ENCODE measurements at places on chromosomes 2 and 18.

GRCh38 chr18:74266161-74266560 is 25.6 kb downstream of the CYB5A start:
- no peak for DNase-seq

GRCh38 chr2:216789081-216789480 is 70.8 kb downstream of the TNP1 start:
- no peak for DNase-seq

DNA sequence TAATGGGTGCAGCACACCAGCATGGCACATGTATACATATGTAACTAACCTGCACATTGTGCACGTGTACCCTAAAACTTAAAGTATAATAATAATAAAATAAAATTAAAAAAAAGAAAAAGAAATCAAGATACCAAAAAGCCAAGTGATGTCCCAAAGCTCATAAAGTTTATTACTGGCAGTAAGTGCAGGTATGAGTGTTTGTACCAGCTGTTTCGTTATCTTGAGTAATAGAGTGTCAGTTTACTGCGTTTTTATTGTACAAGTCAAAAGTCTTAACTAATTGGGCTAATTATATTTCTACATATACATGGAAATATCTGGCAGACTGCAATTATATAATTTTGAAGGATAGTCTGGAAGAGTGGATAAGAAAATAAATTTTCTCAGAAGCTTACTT is 41.8 kb downstream of the MFSD6 start:
- no peak for DNase-seq

DNA sequence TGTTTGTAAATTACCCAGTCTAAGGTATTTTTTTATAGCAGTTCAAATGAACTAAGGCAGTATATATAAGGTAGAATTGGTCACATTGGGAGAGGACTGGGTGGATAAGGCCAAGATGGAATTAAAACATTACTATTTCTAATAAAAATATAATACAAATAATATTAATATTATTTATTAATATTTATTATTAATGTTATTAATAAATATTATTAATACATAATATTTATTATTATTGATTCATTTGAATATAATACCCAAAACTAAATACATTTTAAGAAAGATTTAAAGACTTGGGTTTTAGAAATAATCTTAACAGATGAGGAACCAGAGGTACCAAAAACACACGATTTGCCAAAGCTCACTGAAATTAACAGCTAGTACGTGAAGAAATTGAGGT is 30.5 kb upstream of the MC2R start:
- no peak for DNase-seq

GRCh38 chr2:3413697-3414096 is 34.2 kb downstream of the TRAPPC12 start:
- no peak for DNase-seq

DNA sequence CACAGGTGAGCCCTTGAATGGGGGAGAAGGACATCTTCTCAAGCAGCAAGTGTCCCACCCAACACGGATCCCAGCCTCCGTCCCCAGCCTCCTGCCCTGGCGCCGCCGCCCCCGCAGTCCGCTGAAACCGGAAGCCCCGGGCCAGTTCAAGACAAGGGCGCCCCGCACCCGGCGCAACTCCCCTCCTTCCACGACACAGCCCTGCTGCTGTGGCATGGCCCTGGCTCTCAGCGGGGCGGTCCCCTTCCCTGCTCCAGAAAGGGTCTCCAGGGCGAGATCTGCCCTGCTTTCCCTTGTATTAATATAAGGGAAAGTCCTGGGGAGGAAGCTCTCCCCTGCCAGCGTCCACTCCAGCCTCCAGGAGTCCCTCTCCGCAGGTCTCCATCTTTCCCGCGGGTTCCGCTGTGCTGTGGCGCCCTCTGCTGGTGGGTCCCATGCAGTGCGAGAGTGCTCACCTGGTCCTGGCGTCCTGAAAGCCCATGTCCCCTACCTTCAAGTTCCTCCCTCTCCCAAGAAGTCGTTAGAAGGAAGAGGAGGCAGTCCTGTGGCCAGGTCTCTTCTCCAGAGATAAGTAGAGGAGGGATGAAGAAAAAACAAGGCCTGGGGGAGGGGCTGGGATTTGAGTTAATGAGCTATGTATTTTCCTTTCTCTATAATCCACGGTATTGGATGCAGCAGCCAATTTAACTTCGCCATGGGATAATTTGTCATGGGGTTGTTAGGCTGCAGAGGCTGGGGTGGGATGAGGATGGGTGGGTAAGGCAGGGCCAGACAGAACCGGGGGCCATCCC is 176.0 kb downstream of the SMAD2 start:
- DNase-seq, result peak; percentile 52

- no peak for DNase-seq
Measured at GRCh38 chr2:241951316-241951700, 81.8 kb downstream of the RTP5 start.

GRCh38 chr2:183284606-183285005 is 160.4 kb downstream of the NUP35 start:
- DNase-seq, result no peak

GRCh38 chr2:127673291-127674069 is 1.9 kb downstream of the LIMS2 start:
- DNase-seq, result no peak

DNA sequence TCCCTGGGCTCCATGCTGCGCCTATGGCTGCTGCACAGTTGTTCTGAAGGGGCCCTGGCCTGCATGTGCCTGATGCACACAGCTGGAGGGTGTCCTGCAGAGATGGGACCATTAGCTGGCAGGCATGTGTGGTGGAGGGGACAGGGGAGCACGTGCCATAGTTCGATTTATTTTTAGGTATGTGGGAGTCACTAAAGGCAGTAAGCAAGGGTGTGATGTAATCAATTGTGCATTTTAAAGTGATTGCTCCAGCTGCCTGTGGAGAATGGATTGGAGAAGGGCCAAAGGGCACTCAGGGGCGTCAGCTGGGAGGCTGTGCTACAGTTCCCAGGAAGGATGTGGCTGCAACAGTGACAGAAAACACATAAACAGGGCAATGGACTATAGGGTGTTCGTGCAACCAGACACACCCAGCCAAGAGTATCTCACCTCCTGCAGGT is 205.1 kb downstream of the ARL4C start:
- peak; percentile 27 for DNase-seq

DNA sequence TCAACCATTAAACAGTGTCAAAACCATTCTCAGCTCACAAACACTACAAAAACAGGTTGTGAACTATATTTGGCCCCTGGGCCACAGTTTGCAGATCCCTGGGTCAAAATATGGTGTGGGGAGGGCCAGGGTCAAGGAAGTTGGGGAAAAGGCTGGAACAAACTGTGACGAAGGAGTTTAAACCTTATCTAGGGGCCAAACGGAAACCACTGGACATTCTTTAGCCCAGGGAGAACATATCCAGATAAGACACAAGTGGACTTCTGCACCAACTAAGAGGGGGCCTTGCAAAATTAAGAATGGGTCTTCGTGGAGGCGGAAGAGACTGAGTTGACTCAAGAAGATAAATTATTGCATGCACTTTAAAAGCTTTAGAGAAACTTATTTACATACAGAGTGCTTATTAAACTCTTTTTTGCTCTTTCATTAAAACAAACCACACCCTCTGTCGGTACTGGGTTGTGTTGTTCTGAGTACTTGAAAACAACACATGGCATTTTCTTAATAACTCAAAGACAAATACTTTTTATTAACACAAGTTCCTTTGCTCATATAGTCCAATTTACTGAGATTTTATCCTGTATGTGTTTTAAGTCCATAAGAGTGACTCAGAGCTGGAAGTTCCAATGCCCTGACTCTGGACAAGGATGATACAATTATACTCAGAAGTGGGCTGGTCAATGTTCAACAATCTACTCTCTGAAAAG is 5.3 kb upstream of the ASAP2 start:
- no peak for DNase-seq

DNA sequence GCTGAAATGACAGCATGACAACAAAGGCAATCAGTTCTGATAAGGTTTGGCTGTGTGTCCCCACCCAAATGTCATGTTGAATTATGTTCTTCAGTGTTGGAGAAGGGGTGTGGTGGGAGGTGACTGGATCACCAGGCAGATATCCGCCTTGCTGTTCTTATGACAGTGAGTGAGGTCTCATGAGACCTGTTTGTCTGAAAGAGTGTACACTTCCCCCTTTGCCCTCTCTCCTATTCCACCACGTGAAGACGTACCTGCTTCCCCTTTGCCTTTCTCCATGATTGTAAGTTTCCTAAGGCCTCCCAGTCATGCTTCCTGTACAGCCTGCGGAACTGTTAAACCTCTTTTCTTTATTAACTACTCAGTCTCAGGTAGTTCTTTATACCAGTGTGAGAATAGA is 553.0 kb downstream of the DCDC2C start:
- DNase-seq, result no peak

DNA sequence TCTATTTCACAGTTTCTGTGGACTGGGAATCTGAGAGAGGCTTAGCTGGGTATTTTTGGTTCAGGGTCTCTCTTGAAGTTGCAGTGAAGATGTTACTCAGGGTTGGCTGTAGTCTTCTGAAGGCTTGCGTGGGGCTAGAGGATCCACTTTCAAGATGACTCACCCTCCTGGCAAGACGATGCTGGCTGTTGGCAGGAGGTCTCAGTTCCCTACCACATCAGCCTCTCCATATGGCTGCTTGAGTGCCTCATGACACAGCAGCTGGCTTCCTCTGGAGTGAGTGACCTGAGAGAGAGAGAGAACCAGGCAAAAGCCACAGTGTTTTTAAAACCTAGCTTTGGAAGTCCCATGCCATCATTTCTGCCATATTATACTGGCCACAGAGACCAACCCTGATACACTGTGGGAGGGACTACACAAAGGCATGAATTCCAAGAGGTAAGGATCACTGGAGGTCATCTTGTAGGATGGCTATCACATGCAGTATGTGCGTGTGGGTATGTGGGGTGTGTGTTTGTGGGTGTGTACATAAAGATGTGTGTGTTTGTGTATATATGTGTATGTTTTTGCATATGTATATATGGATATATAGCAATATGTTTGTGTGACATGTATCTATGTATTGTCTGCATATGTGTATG is 25.1 kb downstream of the DNPEP start:
- DNase-seq, result no peak

- DNase-seq, result no peak
Measured at GRCh38 chr2:191625446-191625845, 52.5 kb upstream of the NABP1 start.

DNA sequence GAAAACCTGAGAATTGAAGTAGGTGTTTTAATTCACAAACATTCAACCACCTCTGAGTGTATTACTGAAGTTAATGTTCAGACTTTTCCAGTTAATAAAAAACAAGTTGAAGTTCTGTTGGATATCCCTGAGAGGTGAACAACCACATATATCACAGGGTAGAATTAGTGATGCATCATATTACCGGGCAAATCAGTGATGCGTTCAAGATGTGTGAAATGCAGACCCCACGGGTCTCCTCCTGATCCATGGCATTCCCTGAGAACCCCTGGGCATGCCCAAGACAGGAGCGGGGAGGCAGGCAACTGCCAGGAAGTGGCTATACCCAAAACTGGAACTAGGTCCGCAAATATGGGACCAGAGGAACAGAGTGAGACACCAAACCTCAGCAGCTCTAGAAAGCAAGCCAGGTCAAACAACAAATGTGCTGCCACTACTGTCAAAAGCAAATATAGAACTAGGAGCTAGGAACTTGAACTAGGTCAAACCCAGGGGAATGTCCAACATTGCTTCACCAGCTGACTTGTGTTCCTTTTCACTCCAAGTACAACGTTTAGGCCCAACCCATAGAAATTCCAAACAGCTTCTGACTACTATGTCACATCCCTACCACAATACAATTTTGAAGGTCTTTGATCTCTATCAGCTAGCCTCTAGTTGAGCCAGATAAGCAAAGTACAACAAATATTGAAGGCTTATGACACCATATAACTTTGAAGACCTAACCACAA is 20.2 kb downstream of the PSTPIP2 start:
- DNase-seq, result no peak

DNA sequence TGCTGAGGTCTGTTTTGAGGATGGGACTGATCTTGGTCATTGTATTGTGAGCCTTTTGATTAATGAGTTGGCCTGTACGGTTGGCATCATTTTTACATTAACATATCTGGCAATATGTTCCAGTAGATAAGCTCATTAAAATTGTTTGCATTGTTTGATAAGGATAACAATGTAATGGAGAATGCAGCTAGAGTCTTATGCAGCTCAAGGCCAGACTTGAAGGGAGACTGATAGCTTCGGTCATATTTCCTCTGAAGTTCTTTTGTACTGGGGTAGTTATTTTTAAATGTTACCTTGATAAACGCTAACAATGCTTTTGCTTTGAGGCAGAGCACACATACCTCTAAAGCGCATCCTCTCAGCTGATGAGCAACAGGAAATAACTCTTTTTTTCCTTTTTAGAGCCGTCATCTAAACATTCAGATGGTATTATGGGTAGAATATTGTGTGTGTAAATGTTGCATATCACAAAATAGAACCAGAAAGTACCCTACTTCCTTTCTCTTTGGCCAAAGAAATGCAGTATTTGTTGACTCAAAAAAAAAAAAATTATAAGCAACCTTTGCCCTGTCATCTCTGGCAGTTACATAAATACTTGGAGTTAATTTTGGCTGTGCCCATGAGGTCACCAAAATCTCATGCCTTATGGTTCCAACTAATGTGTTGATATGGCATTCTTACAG is 1.3 kb downstream of the MAPRE2 start:
- no peak for DNase-seq

DNA sequence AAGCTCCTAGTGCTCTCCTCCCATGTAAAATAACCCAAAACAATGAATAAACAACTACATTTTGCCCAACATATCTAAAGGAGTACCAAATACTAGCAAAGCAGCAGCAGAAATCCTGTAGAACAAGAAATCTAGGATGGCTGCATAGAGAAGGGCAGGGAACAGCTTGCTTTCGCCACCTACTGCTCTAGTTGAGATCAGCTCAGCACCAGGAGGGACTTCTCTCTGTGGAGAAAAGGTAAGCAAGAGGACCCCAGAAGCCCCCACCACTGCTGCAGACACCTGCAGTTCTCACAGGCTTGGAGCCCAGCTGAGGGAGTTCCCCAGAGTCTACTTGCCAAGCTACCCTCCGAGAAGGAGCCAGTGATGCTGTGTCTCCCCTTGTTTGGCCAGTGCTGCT is 243.0 kb upstream of the CHST9 start:
- no peak for DNase-seq

DNA sequence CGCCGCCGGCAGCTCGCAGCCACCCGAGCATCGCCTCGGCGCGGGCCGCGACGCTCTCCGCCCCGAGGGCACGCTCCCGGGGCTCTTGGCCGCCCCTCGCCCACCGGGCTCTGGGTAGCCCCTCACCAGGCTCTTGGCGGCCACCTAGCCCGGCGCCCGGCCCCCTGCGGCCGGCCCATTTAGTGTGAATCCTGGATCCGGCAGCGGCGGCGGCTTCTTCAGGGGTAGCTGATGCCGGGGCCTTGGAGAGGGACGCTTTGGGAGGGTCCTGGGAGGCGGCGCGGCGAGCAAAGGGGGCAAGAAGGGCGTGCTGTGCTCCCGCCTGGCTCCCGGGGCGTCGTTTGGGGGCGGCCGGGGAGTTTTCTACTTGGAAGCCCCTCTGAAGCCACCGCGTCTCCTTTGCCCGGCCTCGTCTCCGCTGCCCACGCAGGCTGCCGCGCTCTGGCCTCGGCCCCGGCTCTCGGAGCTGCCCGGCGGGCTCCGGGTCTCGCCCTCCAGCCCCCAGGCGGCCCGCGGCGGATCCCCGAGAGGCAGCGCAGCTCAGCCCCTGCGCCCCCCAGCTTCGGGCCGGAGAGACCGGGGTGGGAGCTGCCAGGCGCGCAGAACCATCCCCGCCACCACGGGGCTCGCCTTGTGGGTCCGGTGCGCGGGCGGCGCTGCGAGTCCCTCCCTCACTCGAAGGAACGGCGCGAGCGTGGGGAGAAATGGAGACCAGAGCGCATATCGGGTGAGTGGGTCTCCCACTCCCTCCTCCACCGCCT is 509 bp downstream of the PIEZO2 start:
- no peak for DNase-seq

- no peak for DNase-seq
Measured at GRCh38 chr2:177314722-177315264, 50.3 kb upstream of the NFE2L2 start.

GRCh38 chr2:191451116-191451515 is 205.9 kb downstream of the MYO1B start:
- DNase-seq, result no peak
